ENCODE measurements at places on chromosomes 1 and 21.

GRCh38 chr1:53337499-53337898, 9.6 kb upstream of the LRP8 start:
- DNase-seq = no peak

GRCh38 chr21:29321217-29321616, 22.5 kb downstream of the BACH1 start:
- no peak for DNase-seq

- DNase-seq = no peak
Observed at GRCh38 chr1:212667223-212668139, 32.2 kb downstream of the BATF3 start.

DNA sequence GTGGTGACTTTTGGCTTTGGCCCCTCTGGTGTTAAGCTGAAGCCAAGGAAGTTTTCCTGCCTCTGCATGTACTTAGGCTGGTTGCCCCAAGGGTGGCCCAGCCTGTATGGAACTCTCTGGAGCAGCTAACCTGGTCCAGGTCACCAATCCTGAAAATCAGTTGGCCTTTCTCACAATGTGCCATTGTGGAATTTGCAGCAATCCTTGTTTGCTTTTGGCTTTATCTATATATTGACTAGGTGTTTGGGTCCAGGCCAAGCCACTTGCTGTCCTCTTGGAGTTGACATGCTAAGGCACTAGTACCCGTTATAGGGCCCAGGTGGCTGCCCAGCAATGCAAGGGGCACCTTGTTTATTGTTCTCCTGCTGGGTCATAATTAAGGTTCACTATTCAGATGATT, 124.6 kb downstream of the CAMTA1 start:
- no peak for DNase-seq

- no peak for DNase-seq
Observed at GRCh38 chr1:204255966-204256365, 42.2 kb upstream of the GOLT1A start.

GRCh38 chr1:222107267-222107666, 365.4 kb upstream of the DUSP10 start:
- DNase-seq = no peak

- DNase-seq = no peak
Observed at GRCh38 chr1:67741736-67742135, 56.7 kb downstream of the GADD45A start.

GRCh38 chr1:53393325-53393792, 65.5 kb upstream of the LRP8 start:
- DNase-seq = peak; percentile 71

- DNase-seq = no peak
Observed at GRCh38 chr1:221907166-221907932, 165.5 kb upstream of the DUSP10 start.

- no peak for DNase-seq
Observed at GRCh38 chr1:65832296-65832695, 39.6 kb downstream of the PDE4B start.

DNA sequence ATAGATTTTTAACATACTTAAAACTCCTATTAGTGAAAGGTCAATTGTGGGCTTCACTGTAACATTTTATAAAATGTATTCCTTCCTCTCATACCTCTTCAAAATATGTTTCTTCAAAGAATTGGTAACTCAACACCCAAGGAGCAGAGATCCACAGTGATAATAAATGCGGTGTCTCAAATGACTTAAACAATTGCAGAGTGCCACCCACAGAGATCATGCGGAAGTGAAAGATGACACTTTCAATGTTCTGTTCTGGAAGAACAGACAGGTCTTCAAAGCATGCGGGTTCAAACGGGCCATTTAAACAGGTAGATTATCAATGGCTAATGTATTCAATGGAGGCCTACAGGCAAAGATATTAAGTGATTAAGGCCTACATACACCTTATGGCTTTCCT, 157.0 kb upstream of the GREM2 start:
- DNase-seq = no peak

- DNase-seq = no peak
Observed at GRCh38 chr21:45353200-45353599, 51.8 kb upstream of the COL18A1 start.

DNA sequence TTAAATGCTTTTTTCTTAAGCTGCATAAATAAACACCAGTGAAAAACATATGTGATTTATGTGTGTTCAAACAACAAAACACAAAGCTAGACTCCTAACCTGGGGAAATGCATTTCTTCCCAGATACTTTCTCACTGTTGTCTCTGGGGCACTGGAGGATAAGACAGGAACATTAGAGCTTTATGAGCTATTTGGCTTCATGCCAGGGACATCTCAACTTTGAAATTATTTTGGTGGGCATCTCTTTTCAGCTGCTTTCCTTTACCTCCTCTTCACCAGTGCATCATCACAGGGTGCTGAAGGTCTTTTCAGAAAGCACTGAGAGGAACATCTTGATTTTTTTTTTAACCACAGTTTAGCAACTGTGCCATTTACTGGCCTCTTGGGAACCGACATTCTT, 212.9 kb downstream of the DNM3 start:
- DNase-seq = no peak

DNA sequence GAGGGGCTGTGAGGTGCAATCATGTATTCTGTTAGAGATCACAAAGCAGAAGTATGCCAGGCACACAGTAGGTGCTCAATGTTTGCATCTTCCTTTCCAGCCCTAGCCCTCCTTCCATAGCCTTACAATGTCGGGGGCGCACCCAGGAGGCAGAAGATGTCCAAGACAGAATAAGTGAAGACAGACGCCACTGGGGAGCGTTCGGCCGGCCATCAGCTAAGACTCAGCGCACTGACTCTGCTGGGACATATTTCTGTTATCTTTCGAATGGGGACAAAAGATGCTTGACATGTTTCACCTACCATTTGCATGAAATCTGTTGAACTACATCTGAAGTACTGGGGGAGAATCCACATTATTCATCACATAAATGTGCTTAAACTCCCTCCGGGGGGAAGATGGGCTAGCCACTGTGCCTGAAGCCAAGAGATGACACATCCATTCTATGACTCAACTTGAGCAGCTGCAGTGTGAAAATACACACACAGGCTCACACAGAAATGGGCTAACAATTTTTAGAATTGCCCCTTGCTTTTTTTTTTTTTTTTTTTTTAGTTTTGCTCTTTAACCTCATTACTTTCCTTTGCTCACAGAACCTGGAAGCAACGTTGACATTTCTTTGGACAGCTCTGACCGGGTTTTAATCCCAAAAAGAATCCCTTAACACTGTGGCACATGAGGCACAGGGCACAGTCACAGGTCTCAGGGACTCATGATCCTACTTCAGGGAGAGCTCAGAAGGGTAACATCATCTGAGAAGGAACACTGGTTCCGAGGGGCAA, 7.9 kb downstream of the TIAM1 start:
- no peak for DNase-seq

DNA sequence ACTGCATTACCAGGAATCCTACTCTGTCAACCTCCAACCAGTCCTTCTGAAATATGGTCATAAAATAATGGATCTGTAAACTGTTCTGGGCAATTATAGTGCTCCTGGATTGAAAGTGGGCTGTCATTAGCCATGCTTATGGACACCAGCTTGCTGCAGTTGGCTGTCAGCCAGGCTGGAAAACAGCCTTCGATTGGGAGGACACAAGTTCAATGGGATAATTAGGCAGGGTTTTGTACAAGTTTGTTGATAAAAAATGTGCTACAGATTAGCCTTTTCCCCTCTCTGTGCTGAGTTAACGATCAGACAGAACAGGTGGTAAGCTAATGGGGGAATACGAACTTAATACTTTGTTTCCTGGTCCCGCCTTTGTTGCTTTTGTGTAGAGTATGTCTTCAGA, 413.9 kb downstream of the DUSP10 start:
- no peak for DNase-seq

DNA sequence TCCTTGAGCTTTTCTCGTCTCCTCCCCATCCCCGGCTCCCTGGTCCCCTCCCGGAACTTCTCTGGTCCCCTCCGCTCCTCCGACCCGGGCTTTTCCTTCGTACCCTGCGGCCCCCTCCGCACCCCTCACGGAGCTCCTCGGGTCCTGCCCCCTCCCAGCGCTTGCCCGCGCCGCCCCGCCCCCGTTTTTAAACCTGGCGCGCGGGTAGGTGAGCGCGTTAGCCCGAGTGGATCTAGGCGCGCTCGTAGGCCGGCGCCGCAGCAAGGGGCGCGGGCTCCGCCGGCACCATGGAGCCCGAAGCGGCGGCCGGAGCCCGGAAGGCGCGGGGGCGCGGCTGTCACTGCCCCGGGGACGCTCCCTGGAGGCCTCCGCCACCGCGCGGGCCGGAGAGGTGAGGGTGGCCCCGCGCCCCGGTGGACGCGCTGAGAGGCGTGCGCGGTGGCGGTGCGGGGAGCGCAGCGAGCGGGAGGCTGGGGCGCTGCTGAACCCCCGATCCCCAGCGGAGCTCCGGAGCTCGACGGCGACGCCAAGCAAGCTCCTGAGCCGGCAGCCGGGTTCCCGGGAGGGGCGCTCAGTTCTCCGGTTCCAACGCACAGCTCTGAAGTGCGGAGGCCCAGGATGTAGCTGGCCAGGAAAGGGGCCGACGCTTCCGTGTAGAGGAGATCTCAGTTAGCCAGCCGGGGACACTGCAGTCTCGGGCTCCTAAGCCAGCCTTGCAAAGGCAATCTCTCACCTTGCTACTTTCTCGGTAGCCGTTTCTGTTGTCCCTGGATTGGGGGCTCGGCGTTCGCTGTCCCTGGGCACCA, at the start of gene RIPPLY3:
Gene RIPPLY3, plus strand, starts transcription at position 217 of the 806 bp plus-strand sequence. Its CDS starts 71 bp downstream, at position 288.
- no peak for DNase-seq

DNA sequence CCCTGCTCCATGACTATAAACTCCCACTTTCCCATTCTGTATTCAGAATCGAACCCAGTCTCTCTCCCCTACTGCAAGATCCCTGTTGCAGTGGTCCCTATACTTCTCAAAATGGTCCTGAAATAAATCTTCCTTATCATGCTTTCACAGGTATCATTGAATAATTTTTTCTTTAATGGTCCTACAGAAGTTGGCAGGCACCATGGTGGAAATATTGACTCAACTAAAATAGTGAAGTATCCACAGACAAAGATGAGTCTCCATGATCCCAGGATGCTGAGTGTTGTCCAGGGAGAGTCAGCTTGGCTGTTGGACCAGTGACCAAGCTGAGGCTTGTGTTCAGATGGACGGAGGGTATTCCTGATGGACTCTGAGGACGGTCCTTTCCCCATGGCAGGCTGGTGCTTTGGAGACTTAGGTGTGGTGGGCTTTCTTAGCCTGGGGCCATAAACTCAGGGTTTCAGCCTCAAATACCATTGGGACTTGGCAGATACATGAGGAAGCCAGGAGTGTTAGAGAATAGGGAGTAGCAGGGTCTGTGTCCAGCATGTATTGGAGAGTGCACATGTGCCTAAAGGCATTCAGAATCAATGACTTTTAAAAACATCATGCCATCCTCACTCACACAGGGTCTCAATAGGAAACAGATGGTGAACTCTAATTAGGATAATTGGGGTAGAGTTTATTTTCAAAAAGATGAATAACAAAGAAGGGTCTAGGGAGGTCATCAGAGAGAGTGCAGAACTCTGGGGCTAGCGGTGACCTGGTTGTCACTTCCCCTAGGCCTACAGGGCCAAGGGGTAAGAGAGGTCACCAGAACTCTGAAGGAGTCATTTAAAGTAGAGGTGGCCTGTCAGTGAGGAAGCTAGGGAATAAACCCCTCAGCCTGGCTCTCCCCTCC, 19.8 kb downstream of the TINAGL1 start:
- no peak for DNase-seq

- DNase-seq = no peak
Observed at GRCh38 chr21:45578176-45578801, 36.0 kb upstream of the SLC19A1 start.

- DNase-seq = no peak
Observed at GRCh38 chr1:59310549-59311250, 13.8 kb downstream of the FGGY start.

GRCh38 chr1:26546375-26546774, 16.8 kb downstream of the RPS6KA1 start:
- no peak for DNase-seq

DNA sequence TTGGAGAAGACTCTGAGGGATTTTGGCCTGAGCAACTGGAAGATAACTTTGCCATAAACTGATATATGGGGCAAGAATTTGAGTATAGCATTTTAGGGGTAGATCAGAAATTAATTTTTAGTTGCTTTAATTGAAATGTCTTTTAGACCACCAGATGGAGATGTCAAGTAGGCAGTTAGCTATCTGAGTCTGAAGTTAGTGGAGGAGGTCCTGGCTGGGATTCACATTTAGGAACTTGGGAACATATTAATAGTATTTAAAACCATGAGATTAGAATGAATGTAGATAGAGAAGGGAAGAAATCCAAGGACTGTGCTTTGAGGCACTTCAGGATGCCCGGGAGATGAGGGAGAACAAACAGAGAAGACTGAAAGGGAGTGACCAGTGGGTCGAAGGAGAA, 32.6 kb downstream of the SLC44A3 start:
- no peak for DNase-seq

GRCh38 chr21:32735524-32735923, 7.7 kb upstream of the SYNJ1 start:
- DNase-seq = no peak

- no peak for DNase-seq
Observed at GRCh38 chr1:27527223-27527889, 37.4 kb upstream of the WASF2 start.

DNA sequence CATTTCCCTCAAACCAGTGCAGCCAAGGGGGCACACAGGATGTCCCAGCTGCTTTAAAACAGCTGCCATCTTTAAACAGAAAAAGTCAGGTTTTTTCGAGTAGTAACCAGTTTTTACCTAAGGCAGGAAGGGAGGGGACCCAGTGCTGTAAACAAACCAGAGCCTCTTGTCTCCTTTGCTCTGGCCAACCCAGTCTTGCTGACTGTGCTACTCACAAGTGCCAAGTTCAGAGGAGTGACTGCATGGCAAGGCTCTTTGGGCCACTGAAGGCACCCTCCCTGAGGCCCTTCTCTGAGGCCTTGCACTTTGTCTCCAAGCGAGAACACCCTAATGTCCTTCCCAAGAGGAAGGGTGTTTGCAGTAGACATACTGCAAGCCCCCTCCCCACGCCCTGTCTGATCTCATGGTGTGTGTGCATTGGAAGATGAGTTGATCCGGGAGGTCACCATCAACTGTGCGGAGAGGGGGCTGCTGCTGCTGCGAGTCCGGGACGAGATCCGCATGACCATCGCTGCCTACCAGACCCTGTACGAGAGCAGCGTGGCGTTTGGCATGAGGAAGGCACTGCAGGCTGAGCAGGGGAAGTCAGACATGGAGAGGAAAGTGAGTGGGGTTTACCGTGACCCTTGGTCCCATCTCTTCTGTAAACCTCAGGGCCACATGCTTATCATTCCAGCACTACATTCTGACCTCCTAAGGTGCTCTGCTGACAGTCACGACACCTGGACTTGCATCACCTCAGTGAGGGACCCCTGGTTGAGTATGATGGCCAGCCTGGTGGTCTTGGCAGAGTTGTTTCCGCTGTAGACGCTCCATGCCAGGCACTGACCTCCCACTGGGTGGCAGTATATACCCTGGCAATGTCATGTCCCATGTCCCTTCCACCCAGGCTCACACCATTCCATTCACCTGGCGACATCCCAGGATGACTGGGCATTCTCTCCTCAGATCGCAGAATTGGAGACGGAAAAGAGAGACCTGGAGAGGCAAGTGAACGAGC, 4.7 kb downstream of the DNALI1 start:
- DNase-seq = peak; percentile 53

- no peak for DNase-seq
Observed at GRCh38 chr1:221743416-221744208, 1.7 kb upstream of the DUSP10 start.

GRCh38 chr1:68083686-68084085, 33.3 kb upstream of the DIRAS3 start:
- no peak for DNase-seq
